ENCODE measurements at places on chromosomes 16 and 17. TPM values are rescaled to one million over a fixed set of nuclear protein-coding genes. Genes with fewer than 3 reads are reported as not detected.

CDH1 gene
- total RNA-seq: 0.64 TPM

LRRC45 gene
- 37.6 TPM for total RNA-seq

AP1G1 gene
- total RNA-seq: 85.5 TPM

KDM8 gene
- 12.5 TPM for total RNA-seq

ACAP1 gene
- 260 TPM for total RNA-seq

FMNL1 gene
- 363 TPM for total RNA-seq

PLK1 gene
- 54.7 TPM for total RNA-seq

DRC7 gene
- total RNA-seq: not detected

CES5A gene
- not detected for total RNA-seq
